ENCODE measurements at places on chromosomes 16 and 17.

DNA sequence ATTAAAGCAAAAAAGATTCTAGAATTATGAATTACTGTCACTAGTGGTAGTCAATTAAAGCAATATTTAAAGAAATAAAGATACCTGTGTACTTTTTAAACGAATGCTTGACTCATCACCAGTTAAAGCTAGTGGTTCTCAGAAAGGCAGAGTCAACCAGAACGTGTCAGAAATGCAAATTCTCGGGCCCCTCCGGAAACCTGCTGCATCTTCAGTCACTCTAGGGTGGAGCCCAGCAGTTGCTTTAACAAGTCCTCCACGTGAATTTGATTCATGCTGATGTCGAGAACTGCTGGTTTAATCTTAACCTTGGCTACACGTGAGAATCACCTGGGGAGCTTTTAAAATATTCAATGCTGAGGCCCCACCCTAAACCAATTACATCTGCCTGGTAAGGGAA, 169.8 kb upstream of the SDK2 start:
- DNase-seq: no peak

DNA sequence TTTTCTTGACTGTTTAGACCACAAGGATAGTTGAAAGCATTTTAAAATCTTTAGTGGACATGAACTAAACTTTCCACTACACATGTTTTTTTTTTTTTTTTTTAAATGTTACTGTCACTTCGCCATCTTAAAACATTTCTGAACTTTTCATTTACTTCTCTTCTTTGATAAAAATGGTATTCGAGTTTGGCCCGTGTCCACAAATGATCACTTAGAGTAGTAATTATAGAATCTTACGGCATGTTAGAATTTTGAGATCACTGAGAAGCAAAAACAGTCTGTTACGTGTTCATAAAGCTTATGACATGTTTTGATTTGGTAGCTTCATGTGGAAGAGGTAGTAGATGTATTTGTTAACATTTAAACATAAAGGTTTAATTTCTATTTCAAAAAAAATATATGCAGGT, 1.1 kb downstream of the NSRP1 start:
- DNase-seq: no peak

DNA sequence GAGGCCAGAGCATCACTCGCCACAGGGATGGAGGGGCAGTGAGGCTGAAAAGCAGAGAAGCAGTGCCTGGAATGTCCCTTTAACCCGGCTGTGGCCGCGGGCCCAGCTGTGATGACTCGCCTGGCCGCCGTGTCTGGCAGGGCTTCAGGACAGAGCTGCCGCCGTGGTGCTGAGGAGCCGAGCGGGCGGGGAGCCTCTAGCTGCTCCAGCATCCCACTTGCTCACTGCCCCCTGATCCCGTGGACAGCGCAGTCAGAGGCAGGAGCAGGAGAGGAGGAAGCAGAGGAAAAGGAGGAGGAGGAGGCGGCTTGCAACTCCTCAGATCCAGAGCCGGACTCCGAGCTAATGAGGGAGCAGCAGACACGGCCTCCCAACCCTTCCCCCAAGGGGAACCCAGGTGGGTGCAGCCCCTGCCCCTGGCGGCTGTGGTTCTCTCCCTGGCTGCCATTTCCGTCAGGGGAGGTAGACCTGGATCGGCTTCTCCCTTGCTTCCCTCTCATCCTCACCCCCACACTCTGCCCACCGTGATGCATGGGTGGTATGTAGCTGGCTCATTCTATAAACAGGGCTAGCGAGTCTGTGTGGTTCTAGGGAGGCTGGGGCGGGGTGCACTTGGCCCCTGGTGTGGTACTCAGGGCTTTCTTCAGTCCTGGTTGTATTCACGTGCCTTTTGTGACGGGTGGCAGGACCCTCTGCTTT, 165.7 kb downstream of the CMIP start:
- DNase-seq: no peak

- DNase-seq: no peak
These were observed 126.5 kb upstream of the CORO6 start for GRCh38 chr17:29749045-29749825.

DNA sequence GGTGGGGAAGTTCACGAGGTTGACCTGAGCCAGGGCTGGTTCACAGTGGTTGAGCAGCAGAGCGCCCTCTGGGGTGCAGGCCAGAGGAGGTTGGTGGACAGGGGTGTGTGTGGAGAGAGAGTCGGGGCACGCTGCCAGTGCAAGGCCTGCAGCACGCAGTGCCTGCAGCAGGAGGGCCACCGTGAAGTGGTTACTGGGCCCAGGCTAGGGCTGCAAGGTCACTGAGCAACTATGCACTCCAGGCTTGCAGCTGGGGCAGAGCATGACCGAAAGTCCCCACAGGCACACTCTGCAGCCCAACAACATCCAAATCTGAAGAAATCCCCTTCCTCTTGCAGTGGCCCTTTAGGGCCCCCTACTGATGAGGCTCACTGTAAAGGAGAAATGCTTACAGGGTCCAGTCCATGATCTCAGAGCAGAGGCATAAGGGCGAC, 89.1 kb upstream of the NOL11 start:
- DNase-seq: no peak

GRCh38 chr17:31318851-31319661, 2.4 kb downstream of the EVI2A start:
- no peak for DNase-seq

DNA sequence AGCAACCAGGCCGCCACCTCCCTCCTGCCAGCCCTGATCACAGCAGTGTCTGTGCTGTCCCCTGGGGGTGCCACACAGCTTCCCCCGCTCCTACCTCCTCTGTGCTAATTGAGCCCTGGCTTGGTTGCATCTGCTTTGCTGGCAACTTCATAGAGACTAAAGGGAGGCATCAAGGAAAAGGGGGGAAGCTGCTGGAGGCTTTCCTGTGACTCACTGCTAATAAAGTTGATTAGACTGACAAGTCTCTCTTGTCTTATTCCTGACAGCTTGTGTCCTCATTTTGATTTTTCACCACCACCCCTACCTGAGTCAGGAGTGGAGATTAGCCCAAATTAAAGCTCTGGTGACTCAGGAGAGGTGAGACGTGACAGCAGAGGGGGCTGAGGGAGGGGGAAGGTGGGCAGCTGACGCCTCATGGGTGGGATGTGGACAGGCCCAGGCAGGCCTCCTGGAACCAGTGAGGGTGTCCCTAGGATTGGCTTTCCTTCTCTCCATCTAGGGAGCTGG, 310.0 kb downstream of the CBLN1 start:
- no peak for DNase-seq

- no peak for DNase-seq
These were observed 2.5 kb downstream of the TRIM47 start for GRCh38 chr17:75875940-75876189.

GRCh38 chr17:50034498-50035364, 21.2 kb upstream of the ITGA3 start:
- DNase-seq: no peak

- peak; percentile 87 for DNase-seq
These were observed at the start of gene PRDM7 for GRCh38 chr16:90077240-90077756. Gene PRDM7, minus strand, starts transcription at chr16:90077331. Its CDS starts 1,421 bp downstream, at chr16:90075910.

DNA sequence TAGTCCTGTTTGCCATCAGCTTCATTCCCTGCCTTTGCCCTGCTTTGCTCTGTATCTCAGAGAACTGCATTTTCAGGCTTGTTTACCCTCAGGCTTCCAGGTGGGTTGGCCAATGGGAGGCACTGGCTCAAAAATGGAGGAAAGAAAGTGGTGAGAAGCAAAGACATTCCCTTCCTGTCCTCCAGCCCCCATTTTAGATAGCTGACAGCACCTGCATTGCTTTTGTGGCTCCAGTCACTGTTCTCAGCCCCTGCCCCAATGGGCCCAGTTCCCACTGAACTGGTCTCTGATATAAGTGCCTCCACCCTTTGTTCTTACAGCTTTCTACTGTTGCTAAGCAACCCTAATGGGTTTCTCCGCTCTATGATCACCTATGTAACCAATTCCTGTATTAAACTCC, 19.4 kb upstream of the SDK2 start:
- peak; percentile 34 for DNase-seq

- no peak for DNase-seq
These were observed 89.4 kb downstream of the CHD9NB start for GRCh38 chr16:52963212-52963854.

DNA sequence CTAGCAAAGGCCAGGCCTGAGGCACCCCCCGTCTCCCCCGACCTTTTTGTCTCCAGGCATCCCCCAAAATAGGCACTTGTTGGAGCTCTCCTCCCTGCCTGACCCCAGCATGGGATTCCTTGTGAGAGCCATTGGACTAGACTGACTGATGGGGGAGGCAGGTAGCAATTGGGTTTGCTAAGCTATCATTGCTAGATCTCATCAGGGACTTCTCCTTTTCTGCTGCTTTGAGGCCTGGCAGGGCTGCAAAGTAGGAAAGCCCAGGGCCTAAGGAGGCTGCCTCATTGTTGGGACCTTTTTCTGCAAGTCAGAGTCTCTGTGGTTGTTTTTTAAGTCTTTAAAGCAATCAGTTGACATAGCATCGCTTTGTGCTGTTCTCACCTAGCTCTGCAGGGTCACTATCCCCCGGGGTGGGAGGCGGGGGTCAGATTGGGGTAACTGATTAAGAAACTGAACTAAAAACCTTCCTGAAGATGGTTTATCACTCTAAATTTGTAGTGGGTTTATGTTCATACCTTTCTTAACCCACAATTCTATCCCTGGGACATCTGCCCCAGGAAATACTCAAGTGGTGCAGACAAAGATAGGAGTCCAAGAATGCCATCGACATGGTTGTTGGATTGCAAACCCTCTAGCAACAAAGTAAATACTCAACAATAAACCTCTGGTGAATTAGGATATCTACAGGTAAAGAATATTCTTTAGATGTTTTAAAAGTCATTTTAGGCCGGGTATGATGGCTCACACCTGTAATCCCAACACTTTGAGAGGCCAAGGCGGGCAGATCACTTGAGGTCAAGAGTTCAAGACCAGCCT, 28.0 kb downstream of the LLGL2 start:
- no peak for DNase-seq

DNA sequence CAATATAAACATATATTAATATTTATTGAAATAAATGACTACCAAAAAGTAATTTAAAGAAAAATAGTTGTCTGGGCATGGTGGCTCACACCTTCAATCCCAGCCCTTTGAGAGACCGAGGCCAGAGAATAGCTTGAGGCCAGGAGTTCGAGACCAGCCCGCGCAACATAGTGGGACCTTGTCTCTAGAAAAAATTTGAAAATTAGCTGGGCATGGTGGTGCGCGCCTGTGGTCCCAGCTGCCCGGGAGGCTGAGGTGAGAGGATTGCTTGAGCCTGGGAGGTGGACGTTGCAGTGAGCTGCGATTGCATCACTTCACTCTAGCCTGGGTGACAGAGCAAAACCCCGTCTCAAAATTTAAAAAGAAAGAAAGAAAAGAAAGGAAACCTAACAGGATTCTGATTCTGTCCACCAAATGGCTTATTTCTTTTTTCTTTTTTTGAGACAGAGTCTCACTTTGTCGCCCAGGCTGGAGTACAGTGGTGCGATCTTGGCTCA, 3.4 kb upstream of the BPTF start:
- DNase-seq: no peak
